Diencephalon (tissue), 1 donor: ENCODE measurements at places on chromosomes 12 and 14. TPM values are rescaled to one million over a fixed set of nuclear protein-coding genes. Genes with fewer than 3 reads are reported as not detected.

The MMP14 gene
- 14.3 TPM for total RNA-seq

The GPRC5A gene
- 0.23 TPM for total RNA-seq

The KRT72 gene
- 0.23 TPM for total RNA-seq

The NTN4 gene
- total RNA-seq: 16.4 TPM

The TSPAN19 gene
- total RNA-seq: 0.92 TPM

The KSR2 gene
- total RNA-seq: 7.2 TPM

The IL31 gene
- not detected for total RNA-seq

The KRT75 gene
- not detected for total RNA-seq

The SLCO1A2 gene
- 11.3 TPM for total RNA-seq

The ABCC9 gene
- 22.8 TPM for total RNA-seq

The SLC24A4 gene
- total RNA-seq: 4.2 TPM

The GLT8D2 gene
- 11.5 TPM for total RNA-seq

The AVPR1A gene
- 4.6 TPM for total RNA-seq

The GYS2 gene
- not detected for total RNA-seq

The ENO2 gene
- total RNA-seq: 308 TPM

The SIX6 gene
- 0.69 TPM for total RNA-seq

The TIGAR gene
- total RNA-seq: 9.0 TPM

The ACOT4 gene
- 1.8 TPM for total RNA-seq

The DEGS2 gene
- 1.6 TPM for total RNA-seq

The LALBA gene
- not detected for total RNA-seq

The ARID4A gene
- 55.4 TPM for total RNA-seq

The POTEG gene
- not detected for total RNA-seq

The EXOC3L4 gene
- total RNA-seq: 0.46 TPM

The ITPK1 gene
- total RNA-seq: 33.7 TPM

The FITM1 gene
- not detected for total RNA-seq

The TRIM9 gene
- total RNA-seq: 61.4 TPM

The COPZ1 gene
- 67.1 TPM for total RNA-seq

The PAN2 gene
- total RNA-seq: 30.9 TPM

The PRR4 gene
- 6.0 TPM for total RNA-seq

The RNU4-1 gene
- total RNA-seq: under 0.01 TPM

The GPD1 gene
- 12.2 TPM for total RNA-seq

The RGS6 gene
- 10.6 TPM for total RNA-seq

The FOXA1 gene
- total RNA-seq: 3.7 TPM

The TTC9 gene
- 29.3 TPM for total RNA-seq

The CD27 gene
- total RNA-seq: 0.46 TPM

The EIF2B2 gene
- 24.0 TPM for total RNA-seq

The CLMN gene
- total RNA-seq: 3.2 TPM

The DIABLO gene
- total RNA-seq: 62.5 TPM

The TPPP2 gene
- not detected for total RNA-seq

The GPR68 gene
- 8.1 TPM for total RNA-seq

The LRP1-AS gene
- not detected for total RNA-seq

The BHLHE41 gene
- total RNA-seq: 5.5 TPM

The SDSL gene
- 5.1 TPM for total RNA-seq

The NKX2-1 gene
- total RNA-seq: 21.5 TPM

The KRT85 gene
- not detected for total RNA-seq

The TSPAN11 gene
- total RNA-seq: 13.8 TPM
